ENCODE measurements at places on chromosomes 3 and 15.

- DNase-seq: peak; percentile 64
Measured at GRCh38 chr15:31434588-31435260, 108.1 kb downstream of the KLF13 start.

DNA sequence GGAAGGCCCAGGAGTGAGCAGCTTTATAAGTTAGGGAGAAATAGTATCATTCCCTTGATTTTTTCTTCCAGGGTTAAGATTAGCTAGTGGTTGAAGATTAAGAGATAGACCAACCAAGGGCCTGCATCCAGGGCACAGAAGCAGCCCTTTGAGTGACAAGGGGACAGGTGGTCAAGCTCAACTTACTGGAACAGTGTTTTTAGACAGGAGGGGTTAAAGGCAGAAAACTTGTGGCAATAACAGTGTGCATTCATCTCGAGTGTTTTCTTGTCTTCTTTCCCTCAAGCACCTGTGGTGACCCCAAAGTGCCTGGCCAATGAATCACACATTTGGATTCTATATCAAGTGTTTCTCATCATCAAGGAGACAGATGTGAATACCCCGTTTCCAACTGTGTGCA lies 267.5 kb downstream of the PDCD6IP start:
- no peak for DNase-seq

DNA sequence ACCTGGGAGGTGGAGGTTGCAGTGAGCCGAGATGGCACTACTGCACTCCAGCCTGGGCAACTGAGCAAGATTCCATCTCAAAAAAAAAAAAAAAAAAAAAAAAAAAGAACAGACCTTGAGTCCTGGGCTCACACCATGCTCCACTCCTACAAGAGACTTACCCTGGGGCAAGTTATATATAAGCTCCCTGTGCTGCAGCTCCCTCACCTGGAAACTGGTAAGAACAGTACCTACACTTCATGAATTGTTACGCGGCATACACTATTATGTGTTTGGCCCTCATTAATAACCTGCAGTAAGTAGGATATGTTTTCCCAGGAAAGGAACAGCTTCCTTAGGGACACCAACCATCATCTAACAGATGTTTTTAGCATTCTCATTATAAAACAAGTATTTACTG lies 119.6 kb downstream of the FMN1 start:
- DNase-seq: no peak

DNA sequence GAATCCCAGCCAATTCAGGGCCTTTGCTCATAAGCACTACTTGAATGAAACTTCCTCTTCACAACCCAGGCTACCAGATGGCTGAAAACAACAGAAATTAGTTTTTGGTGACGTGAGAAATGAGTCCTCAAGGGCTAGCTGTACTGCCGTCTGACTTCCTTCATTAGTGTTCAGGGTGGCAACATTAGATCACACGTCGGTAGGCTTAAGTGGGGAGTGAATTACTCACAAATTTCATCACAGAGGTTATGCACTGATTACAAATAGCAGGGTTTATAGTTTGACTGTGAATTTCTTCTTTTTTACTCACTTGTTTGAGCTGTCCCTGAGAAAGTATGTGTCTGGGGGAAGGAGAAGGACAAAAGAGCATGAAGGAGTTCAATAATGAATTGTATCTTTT lies 397.2 kb downstream of the GAP43 start:
- DNase-seq: no peak

DNA sequence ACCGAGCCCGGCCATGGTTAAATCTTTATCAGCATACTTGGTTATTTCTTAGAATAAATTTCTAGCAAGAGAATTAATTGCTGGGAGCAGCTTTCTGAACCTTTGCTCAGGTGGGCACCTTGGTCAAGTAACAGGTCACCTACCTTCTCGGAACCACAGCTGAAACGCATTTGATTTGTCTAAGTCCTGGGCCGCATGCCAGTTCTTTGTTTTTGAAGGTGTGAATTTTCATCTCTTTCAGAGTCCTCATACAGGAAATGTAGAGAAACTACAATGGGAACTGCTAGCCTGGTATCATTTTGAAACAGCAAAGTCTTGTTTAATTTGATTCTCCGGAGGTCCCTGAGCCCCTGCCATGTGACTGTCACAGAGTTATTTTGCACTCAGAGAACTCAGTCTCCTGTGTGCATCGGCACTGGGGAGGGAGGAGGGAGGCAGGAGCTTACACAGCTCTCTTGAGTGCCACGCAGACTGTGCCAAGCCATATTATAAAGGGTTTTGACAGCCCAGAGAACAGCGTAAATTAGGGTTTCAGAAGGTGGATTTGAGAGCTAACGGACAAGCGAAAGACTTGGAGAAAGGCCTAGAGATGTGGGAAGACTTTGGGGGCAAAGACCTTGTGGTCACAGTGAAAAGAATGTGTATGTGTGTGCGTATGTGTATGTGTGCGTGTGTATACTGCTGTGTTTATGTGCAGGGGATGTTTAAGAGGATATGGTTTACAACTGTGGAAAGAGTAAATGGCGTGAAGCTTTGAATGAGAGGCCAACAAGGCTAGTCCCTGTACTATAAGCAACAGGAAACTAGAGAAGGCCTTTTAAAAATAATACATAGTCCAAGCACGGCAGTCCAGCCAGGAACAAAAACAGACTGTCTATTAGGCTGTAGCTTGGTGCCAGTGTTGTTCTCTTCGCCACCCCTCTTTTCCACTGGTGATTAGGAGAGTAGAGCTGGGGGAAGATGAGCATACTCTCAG lies 61.8 kb upstream of the ATP13A3 start:
- peak; percentile 86 for DNase-seq

DNA sequence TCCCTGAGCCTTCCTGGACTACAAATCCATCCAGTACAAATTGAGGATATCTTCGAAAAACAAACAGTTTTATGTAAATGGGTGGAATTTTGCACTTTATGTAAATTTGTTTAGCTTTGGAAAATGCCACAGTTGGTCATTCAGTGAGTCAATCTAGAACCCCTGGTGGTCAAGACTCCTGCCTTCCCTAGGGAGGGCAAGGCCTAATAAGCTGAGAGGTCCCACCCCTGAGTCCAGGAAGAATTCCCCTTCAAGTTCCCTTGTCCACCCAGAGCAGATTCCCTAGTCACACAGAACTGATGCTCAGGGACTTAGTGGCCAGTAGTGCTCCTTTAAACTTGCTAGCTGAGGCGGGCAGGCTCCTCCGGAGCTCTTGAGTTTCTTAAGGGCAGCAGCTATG lies 6.1 kb upstream of the RUBCN start:
- DNase-seq: no peak

DNA sequence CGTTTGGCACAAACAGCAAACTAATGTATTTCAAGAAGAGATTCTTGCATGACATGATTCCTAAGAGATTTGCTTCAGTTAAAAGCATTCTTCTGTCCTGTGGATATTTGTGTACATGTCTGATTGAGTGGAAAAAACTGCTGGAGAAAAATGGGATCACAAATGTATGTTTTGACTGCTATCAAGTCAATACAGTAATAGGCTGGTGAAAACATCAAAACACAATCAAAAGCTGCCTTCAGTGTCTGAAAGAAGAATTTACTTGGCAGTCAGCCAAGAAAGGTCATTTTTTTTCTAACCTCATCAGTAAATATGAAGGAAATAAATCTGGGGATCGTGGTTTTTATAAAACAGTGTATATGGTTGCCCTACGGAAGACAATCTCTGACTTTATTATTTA lies 1214.8 kb downstream of the NSUN3 start:
- peak; percentile 7 for DNase-seq

- no peak for DNase-seq
Measured at GRCh38 chr3:129207479-129207878, 23.8 kb upstream of the CNBP start.

DNA sequence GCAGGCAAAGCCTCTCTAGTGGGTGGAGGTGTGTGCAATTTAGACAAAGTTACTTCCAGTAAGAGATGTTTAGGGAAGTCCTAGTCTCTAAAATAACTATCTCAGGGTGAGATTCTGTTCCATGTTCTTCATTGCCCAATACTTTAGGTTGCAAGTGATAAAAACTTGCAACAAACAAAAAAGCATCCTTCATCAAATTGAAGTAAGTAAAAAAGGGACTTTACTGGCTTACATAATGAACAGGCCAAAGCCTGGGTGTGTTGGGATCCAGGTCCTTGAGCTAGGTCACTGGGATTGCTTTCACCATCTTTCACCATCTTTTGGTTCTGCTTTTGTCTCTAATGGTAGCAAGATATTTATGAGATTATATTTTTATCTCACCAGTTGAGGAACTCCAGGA lies 38.3 kb downstream of the CX3CR1 start:
- DNase-seq: no peak

DNA sequence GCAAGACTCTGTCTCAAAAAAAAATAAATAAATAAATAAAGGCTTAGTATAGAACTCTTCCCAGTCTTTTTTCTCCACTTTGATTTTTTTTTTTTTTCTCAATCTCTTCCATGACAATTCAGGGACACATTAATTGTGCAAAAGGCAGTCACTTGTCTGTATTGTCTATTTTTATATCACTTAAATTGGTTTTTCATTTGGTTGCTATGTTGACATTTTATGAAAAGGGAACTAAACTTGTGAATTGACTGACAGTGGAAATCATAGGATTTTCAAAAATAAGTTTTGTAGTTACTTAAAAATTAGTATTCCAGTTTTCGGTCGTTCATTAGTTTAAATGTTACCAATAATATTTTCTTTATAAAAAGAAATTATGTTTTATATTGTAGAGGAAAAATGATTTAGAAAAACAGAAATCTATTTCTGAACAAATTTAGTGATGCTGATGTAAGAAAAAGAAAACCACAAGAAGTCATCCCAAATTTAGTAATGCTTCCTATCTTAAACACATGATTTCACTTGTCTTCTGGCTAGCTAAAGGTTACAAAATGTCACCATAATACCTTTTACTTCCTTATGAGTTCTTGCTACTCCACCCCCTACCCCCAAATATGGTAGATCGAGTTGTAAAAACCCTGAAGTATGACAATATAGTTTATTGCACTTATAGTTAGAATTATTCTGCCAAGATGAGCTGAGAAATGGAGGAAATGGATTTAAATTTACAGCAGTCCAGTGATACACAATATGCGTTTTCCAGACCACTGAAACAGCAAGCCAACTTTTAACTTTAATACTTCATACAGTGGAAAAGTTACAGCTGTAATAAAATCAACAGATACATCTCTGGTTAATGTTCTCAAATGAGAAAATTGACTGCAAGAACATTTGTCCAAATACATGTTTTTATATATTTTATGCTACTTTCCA lies 37.0 kb downstream of the PPARG start:
- no peak for DNase-seq

DNA sequence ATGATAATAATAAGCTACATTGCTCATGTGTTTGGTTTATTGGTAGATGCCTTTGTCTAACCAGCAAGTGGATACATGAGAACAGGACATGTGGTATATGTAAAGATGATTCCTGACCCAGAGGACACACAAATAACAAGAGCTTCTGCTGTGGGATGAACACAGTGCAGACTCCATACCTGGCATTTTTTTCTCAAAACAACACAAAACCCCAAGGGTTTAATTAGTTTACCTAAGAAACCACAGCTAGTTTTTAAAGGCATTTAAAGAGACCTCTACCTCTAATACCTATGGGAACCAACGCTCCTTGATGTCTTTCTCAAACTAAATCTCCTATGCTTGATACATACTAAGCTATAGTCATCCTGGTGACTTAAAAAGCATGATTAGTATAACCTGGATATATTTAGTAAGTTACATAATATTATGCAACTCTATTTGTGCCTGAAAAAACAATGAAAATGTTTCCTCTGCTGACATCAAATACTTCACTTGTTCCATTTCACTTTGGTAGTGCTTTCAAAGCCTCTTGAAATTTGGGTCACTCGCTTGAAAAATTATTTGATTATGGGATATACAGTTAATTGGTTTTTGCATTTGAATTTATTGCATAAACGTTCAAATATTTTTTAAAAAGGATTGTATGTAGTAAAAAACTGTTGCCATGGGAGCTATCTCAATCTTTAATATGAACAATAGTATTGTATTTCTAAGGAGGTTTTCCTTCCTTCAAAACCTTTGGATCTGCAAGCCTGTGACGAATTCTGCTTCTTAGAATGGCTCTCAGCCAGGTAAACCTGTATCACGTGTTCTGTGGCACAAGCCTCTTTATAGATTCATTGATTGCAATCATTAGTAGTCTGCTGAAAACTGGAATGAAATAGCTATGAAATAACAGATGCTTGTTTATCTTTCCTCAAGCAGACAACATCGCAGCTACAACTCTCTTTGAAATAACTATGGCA lies 233.0 kb upstream of the KCNMB2 start:
- DNase-seq: peak; percentile 73

DNA sequence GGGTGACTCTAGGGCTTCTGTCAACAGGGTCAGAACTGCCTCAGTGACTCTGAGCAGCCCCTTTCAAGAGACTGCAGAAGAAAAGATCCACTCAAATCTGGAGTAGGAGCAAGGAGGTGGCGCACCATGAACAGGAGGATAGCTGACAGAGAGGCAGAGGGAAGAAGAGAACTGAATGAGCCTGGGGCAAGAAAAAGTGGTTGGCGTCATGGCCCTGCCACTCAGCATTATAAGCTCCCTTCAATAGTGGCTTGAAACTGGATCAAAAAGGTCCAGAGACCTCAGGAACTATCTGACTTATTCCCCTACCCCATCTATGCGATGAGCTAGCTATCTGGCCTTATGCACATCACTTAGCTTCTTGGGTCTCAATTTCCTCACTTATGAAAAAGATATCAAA lies 66.6 kb downstream of the NCEH1 start:
- DNase-seq: no peak

GRCh38 chr3:18177271-18177670 lies 247.9 kb downstream of the SATB1 start:
- DNase-seq: no peak

DNA sequence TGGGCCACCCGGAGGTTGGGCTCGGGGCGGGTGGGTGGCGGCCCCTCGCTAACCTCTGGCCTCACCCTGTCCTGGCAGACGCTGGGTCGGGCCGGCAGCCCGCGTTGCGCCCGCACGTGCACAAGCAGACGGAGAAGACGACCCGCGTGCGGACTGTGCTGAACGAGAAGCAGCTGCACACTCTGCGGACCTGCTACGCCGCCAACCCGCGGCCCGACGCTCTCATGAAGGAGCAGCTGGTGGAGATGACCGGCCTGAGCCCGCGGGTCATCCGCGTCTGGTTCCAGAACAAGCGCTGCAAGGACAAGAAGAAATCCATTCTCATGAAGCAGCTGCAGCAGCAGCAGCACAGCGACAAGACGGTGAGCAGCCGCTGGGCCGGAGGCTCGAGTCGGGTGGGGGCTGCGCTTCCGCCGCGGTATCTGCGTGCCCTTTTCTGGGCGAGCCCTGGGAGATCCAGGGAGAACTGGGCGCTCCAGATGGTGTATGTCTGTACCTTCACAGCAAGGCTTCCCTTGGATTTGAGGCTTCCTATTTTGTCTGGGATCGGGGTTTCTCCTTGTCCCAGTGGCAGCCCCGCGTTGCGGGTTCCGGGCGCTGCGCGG lies 3.7 kb downstream of the ISL2 start:
- DNase-seq: peak; percentile 67

GRCh38 chr3:127105587-127105986 lies 87.3 kb upstream of the PRR23E start:
- DNase-seq: no peak

- DNase-seq: no peak
Measured at GRCh38 chr15:27582726-27583410, 516.2 kb downstream of the OCA2 start.
